ENCODE measurements at places on chromosomes 4 and X.

DNA sequence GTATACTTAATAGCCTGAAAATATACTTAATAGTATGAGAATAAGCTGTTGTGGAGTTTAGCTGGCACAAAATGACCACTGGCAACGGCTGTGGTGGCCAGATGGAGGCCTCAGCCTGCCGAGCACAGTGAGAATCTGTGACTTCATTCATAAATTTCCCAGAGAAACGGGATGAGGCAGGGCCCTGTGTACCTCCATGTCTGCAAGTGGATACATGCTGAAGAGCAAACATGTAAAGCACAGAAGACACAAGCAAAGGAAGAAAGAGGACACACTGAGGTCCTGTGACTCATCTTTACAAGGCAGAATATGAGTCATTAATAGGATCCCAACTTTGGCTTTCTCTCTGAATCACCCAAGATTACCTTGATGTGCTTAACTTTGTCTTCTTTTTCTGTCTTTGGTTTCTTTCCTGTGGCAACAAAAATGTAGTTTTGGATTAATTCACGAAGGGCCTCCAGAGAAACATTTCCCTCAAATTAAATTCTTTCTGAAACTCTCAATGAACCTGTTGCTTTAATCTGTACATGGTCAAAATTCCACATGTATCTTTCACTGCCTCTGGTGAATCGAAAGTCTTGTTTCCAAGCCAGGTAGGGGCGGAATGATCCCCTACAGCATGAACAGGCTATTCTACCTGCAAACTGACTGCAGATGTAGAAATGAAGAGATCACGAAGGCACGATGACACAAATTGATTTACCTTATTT lies 56.4 kb downstream of the IRF2 start:
- DNase-seq, result no peak

DNA sequence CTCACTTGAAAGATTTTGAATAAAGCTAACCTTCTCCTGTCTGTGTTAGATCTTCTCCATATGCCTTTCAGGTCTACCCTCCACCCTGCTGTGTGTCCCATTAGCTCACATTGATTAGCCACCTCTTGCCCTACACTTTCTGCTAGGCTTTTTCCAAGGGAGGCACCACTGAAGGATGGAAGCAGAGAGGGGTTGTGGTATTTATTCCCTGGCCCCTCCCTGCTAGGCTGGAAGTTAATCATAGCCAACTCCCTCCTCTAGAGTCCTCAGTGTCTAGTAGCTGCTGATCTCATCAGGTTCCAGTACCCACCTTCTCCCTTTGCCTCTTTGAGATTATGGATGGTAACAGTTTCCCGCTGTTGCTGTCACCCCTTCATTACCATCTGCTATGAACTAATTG lies 8.9 kb upstream of the SMIM43 start:
- DNase-seq, result no peak

GRCh38 chrX:94204524-94204923 lies 530.5 kb downstream of the FAM133A start:
- DNase-seq, result no peak

DNA sequence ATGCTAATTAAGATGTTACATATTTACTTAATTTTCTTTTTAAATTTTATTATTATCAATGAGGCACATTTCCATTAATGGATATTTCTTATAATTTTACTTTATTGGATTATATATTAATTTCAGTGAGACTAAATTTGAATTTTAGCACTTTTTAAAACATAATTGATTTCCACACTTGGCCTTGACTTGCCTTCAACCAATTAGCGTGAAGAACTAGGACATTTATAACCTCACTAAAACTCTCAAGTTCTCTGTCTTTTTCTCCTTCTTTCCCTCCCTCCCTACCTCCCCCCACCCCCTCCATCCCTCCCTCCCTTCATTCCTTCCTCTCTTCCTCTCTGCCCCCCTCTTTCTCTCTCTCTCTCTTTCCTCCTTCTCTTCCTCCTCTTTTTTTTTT lies 1618.1 kb downstream of the C4orf33 start:
- no peak for DNase-seq

DNA sequence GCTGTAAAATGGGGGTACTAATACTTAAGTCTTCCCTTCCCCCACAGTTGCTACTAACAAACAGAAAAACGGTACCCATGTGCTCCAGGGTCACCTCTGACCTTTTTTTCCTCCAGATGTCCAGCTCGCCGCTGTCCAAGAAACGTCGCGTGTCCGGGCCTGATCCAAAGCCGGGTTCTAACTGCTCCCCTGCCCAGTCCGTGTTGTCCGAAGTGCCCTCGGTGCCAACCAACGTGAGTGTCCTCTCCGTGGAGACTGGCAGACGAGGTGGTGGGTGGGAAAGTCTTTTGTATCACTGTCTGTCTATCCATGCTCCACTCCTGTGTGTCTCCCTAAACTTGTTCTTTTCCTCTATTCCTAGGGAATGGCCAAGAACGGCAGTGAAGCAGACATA lies 5.1 kb downstream of the UBA1 start:
- no peak for DNase-seq

GRCh38 chr4:16377887-16378286 lies 151.6 kb upstream of the TAPT1 start:
- DNase-seq, result no peak

GRCh38 chr4:152771741-152772533 lies 7.6 kb downstream of the TIGD4 start:
- no peak for DNase-seq

DNA sequence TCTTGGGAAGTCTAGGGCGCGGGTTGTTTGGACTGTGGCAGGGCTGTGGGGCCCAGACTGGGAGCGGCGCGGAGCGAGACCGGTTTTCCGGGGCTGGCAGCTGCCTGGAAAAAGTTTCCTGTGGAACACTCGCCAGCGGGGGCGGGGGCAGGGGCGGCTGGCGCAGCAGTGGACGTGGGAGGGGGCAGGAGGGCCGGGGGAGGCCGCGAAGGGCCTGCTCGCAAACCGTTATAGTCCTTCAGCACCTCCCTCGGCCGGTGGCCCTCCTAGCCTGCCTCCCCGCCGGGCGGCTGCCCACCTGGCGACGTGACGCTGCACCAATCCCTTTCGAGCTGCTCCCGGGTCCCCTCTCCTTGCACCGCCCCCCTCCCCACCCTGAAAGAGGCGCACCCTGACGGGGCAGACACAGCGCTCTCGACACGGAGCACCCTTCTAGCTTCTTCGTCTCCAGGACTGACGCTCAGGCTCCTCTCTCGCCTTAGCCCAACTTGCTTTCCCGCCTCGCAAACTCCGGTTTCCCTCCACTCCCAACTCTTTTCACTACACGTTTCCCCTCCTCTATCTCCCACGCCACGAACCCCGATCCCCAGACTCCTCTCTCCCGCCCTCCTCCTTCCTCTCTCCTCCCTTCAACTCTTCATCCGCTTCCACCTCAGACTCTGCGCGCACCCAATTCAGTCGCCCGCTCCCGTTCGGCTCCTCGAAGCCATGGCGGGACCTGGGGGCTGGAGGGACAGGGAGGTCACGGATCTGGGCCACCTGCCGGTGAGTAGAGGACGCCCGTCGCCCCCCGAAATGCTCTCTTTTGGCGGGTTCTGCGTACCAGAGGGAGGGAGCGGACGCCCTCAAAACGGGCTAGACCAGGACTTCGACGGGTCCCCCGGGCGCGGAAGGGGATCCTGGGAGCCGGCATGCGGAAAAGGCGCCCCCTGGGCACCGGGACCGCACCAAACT lies at the start of gene NRK:
TSS of gene NRK (plus strand) at position 402 of the 954 bp plus-strand sequence. CDS start at position 709, 307 bp downstream.
- DNase-seq, result no peak

DNA sequence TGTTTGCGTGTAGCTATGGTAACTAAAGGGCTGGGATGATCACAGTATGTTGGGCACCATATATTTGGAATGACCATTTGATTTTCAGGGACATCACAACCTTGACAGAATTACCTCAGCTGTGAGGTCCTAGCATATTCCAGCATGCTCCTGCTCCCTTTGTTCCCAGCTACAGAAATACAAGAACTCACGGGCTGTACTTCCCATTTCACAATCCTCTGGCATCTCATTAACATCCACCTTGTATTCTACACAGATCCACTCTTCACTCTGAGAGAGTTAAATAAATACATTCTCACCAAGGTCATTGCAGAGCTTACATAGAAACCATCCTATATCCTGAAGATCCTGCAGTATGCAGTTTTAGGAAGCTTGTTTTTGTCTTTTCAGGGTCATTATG lies 169.7 kb downstream of the FRMPD4 start:
- DNase-seq, result no peak

GRCh38 chrX:56564164-56564885 lies 898 bp downstream of the UBQLN2 start:
- DNase-seq, result peak; percentile 9

DNA sequence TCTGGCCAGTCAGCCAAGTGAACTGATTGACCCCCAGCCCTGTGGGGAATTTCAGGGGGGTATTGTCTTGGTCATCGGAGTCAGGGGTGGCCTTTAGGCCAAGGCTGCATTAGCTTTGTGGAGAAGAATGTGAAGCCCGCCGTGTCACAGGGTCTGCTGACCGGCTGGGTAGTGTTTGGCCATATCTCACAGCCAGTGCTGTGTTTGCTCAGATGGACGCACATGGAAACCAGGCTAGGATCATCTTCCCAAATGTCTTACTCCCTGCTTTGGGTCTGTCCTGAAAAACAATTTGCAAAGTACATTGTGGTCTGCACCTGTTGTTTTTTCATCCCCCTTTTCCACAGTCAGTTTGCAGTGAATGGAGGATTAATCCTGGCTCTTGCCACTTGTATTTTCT lies 13.0 kb downstream of the TMEM164 start:
- no peak for DNase-seq

DNA sequence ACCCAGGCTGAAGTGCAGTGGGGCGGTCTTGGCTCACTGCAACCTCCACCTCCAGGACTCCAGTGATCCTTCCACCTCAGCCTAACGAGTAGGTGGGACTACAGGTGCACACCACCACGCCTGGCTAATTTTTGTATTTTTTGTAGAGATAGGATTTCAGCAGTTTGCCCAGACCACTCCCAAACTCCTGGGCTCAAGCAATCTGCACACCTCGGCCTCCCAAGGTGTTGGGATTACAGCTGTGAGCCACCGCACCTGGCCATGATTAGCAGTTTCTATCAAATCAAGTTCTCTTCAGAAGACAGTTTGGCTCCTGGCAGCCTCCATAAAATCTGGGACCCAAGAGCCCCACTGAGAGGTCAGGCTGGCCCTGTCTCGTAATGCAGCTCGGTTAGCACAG lies 26.4 kb upstream of the TRIM2 start:
- DNase-seq, result no peak

DNA sequence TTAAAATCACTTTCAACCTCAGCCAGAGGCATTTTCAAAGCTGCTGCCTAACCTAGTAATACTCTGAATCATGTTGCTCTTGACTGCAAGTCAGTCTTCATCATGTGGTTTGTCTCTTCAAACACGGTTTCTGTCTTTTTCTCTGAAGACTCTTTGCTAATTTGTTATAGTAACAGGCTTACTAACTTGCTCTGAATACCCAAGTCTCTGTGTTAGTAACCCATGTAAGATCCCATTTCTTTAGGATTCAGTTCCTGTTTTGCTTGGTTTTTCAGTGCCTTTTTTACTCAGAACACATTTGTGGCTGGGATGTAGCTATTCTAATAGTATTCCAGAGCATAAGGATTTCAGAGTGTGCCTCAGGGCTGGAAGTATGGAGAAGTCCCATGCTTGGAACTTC lies 1450.6 kb upstream of the IGFBP7 start:
- DNase-seq, result no peak

DNA sequence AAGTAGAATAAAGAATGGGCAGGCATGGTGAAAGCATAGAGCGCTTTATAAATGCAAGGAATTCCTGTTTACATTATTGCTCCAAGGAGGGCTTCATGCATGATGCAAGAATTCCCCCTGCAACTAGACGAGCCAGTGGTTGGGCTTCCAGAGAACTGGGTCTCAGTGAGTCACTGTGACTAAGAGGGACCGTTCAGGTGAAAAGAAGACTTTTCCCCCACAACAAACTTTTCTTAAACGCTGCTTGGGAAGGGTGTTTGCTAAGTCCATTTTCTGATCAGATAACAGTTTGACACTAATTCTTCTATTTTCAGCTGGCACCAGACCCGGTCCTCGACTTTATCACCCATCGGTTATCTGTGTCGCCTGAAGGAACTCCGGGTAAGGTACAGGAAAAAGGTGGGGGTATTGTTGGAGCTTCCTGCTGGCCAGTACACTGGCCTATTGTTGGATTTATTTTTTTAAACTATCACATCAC lies 40.1 kb downstream of the LDB2 start:
- DNase-seq, result no peak

- no peak for DNase-seq
These were observed 16.4 kb downstream of the FHL1 start for GRCh38 chrX:136163689-136164088.

GRCh38 chr4:123651066-123651465 lies 254.5 kb downstream of the SPRY1 start:
- DNase-seq, result no peak

Measured in effector memory CD8-positive, alpha-beta T cell (primary cell).